ENCODE measurements at places on chromosomes 13 and 19.

DNA sequence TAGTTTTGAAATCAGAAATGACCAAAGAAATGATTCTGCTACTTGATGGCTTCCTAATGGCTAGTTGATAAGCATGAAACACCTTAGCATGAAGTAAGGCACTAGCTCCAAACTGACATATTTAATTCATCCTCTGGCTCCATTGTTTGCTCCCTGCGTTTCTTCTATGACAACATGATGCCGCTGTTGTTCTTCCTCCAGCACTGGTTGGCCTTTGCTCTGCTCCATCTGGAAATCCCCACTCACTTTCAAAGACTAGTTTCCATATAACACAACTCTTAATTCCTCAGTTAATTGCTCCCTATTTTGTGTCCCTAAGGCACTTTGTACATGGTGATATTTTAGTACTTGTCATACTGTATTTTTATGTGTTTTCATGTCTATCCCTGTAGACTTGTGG lies 151.6 kb downstream of the GPC6 start:
- no peak for DNase-seq

GRCh38 chr13:46267166-46267565 lies 55.4 kb downstream of the LRRC63 start:
- DNase-seq, result no peak

DNA sequence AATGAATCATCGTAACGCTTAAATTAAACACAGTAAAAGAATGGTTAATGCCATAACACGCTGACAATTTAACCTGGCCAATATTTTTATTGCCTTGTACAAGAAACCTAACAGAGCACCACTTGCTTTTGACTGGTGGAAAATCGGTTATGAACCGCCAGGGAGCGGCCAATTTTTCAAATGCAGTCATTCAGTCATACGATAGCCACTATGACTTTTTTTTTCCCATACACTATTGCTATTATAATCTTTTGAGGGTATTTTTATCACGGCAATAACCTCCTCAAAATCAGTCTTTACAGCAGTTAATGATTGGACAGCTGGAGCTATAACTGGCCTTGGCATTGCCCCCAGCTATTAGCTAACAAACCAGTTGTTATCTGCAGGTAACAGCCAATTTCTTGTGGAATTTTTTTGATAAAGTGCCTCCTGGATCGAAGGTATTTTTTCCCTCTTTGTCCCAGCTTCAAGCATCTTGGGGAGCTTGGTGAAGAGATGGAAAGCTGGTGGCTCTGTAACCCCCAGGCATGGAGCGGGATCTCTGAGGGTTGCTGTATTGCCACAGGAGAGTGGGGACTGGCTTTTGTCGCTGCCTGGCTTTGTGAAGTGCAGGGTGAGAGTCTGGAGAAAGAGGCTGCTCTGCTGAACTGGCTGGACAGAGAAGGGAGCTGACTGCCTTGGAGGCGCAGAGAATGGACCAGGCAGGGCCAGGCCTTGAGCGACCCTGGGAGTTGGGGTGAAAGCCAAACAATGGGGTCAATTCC lies 198.4 kb upstream of the ZNF536 start:
- no peak for DNase-seq

DNA sequence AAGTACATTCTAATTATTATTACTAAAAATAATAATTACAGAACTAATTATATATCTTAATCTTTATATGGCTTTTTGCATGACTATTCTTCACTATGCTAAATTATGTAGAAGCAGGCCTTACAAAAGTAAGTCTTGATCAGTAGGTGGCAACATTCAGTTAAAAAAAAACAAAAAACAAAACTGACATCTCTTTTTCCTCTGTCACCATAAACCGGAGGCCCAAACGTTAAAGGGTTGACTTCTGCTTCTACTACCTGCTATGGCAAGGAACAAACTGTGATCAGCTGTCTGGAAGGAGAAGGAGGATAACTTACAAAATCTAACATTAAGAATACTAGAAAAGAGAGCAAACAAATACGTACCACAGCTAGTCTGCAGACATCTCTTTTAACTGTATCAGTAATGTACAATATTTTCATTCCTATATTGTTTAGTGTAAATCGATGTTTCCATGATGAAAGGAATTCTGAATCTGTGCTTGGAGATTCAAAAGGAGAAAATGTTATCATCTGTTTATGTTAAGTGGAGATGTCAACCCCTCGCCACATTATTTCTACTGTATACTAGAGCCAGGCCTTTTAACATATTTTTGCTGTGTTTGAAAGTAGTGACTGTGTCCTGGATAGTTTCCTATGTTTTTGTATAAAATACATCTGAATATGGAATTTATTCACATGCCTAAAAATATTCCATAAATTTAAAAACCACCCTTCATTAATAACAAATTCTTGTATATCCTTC lies 1525.4 kb downstream of the SLITRK1 start:
- DNase-seq, result no peak

DNA sequence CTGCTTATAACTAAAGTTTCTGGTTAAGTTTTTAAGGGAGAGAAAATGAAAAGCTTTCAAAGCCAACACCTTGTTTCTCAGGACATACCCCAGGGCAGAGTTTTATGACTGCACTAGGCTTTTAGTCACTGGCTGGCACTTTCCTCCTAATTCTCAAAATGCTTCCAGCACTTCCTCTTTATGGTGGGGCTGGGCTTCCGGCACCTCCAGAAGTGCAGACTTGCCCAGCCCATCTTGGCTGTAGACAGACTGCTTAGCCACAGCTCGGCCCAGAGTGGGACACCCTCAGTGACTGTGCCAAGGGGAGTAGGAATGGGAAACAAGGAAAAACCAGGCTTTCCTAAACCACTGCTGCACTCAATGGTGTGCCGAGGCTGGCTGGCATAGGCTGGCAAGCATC lies 23.2 kb upstream of the GTF3A start:
- no peak for DNase-seq

DNA sequence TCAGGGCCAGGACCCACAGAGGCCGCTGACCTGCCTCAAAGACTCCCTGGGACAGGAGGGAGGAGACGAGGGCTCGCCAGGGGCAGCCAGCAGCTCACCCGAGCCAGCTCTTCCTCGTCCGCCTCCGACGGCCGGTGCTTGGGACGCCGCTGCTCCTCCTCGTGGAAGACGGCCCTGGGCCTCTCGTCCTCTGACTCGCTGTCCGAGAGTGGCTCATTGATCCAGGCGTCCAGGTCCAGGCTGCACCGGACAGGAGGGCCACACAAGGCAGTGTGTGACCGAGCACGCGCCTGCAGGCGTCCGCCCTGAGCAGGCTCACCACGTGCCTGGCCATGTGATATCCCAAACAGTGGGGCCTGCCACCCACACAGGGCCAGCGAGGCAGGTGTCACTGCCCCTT lies 19.8 kb downstream of the IZUMO4 start:
- no peak for DNase-seq

GRCh38 chr13:30253830-30254229 lies 53.5 kb downstream of the KATNAL1 start:
- no peak for DNase-seq

DNA sequence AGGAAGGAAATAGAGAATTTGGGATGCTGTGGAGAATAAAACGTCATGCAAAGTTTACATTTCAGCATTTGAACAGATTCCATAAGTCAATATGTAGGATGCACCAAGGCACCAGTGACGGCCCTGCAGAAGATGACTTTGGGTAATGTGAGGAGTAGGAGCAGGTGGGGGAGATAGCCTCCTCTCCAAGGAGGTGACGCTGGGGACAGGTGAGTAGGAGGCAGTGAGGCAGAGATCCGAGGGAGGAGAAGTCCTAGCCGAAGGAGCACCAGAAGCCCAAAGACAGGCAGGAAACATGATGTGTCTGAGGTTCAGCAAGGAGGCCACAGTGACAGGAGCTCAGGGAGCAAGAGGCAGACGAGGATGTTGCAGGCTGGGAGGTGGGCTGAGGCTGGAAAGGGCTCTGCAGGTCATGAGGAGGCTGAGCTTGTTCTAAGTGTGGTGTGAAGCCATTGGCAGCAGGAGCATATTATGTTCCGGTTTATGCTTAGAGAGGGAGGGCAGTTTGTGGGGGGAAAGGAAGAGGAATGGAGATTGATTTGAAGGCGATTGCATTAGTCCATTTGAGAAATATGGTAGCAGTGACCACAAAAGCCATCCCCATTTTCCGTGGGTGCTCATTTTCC lies 55.7 kb upstream of the C1QTNF9 start:
- no peak for DNase-seq

GRCh38 chr13:23619068-23619855 lies 49.0 kb downstream of the TNFRSF19 start:
- DNase-seq, result no peak

- DNase-seq, result no peak
Measured at GRCh38 chr19:39936622-39937021, 2.2 kb upstream of the FCGBP start.

Data from NCI-H1092 (cell line).